Aorta (tissue), 5 donors: ENCODE measurements at places on chromosomes 5 and 9.
A peak's percentile ranks its signal among the peaks of the same experiment; 100 is the strongest.

GRCh38 chr5:64835266-64835665, 66.5 kb downstream of the CWC27 start:
- no peak for DNase-seq

- no peak for DNase-seq
Observed at GRCh38 chr9:94014920-94015319, 59.8 kb upstream of the BARX1 start.

GRCh38 chr5:173642191-173642816, 25.9 kb upstream of the BOD1 start:
- DNase-seq = no peak

GRCh38 chr9:83965350-83966208, 14.4 kb downstream of the HNRNPK start:
- no peak for DNase-seq

- peak; percentile 97 for DNase-seq
Observed at GRCh38 chr5:132103332-132103951, 29.9 kb downstream of the CSF2 start.

- DNase-seq = peak; percentile 83
Observed at GRCh38 chr9:93116072-93116961, 17.7 kb downstream of the NINJ1 start.

GRCh38 chr5:13866792-13867191, 77.7 kb downstream of the DNAH5 start:
- no peak for DNase-seq

DNA sequence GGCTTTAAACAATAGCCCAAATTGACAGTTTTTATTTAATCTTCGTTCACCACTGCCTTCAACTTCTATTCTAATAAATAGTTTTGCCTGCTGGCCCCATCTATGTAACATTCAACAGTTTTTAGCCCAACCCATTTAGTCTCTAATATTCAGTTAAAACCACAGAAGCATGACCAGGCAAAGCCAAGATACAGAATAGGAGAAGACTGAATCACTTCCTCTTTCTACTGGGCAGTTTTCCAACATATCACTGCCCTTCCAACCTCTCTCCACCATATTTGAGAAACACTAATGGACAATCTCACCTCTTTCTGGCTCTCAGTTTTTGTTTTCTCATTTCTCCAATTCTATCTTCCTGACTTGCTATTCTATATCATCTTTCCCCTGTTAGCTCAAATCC, 352.9 kb downstream of the DNAH5 start:
- DNase-seq = no peak

- no peak for DNase-seq
Observed at GRCh38 chr5:157300564-157300963, 34.6 kb downstream of the CYFIP2 start.

DNA sequence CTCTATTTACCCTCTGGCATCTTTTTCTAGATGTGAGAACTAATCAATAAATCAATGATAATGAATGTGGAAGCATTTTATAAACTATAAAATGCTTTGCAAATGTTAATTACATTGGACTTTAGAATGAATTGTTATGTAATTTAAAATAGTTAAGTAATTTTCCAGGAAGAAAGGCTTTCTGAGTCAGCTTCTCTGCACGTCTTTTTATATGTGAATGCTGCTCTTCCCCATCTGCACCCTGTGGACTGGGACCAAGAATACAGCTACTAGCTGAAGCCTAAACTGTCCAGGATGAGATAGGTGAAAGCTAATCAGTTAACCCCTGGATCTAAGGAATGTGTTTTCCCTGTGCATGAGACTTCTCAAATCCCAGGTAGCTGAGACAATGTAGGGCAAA, 292.9 kb downstream of the NR3C1 start:
- no peak for DNase-seq

GRCh38 chr5:92552206-92553160, 1028.5 kb downstream of the NR2F1-AS1 start:
- DNase-seq = no peak

GRCh38 chr5:146751781-146752401, 126.7 kb downstream of the PPP2R2B start:
- DNase-seq = peak; percentile 52

DNA sequence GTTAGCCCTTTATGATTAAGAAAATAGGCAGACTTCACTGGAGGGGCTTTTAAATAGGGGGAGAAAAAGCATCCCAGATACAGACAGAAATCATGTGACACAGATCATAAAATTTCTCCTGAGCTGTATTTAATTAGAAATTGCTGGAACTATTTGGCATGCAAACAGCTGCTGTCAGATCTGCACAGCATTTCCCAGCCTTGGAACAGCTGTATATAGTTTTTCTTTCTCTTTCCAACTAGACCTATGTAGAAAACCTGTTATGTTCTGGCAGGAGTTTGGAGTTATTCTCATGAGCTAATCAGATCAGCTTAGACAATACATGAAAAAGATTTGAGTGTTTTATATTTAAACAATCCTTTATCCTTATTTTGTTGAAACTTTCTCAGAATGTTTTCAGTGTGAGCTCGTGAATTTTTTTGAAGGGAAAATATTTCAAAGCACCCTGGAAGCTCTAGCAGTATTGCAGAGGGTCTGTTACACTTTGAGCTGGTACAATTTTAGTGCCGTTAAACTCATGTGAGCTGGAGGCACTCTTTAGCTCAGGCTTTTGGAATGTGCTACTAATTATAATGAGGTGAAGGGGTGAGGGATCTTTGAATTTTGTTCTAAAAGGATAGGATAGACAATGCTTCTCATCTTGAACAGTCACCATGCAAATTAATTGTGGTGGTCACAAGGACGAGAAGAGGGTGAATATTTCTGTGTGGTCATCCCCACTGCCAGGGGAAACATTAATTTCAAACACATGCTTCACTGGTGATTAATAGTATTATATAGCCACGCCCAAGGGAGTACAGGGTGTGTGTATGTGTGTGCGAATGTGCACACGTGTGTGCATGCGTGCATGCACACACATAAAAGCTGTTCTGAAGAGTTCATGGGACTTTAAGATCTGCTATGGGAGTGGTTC, 239.4 kb upstream of the FBXL7 start:
- DNase-seq = no peak

DNA sequence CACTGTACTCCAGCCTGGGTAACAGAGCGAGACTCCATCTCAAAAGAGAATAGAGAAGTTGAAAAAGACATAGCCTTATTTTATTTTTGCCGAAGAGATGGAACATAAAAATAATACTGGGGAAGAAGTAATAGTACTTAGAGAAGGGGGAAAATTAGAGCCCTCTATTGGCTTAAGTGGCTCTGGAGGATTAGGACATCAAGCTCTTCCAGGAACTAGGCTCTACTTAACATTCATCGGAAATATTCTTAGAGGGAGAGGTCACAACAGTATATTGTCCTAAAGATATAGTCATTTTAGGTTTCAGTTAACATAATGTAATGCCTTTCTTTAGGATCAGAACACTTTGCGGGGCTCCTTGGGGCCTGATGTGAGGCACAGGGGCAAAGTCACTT, 86.0 kb upstream of the PLPP1 start:
- no peak for DNase-seq

DNA sequence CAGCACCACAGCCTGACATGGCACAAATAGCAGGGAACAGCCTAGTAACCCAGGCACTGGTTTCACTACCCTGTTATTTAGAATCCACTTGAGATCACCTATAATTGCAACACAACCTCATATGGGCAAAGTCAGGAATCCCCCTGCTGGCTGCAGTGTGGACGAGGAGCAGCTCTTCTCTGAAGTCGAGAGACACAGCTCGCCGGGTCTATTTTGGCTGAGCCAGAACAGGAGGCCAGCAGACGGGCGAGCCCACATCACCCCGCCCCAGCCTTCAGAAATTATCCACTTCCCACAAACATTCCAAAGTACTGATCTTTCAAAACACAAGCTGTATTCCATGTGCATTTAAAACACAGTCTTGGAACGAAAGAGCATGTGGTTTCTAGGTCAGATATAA, 179.0 kb downstream of the ROR2 start:
- DNase-seq = peak; percentile 72

GRCh38 chr5:139381837-139382761, 998 bp downstream of the SLC23A1 start:
- no peak for DNase-seq

DNA sequence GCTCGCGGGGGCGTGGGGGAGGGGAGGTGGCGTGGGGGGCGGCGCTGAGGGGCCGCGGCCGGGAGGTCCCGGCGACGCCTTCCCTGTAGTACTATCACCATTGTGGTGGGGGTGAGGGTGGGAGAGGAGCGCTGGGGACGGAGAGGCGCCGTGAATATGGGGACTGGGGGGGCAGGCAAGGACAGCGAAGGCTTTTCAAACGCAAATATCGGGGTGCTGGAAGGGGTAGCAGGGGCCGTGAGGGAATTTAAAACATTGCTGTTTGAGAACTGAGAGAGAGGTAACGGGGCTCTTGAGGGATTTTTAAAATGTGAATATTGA, 427 bp downstream of the RBM27 start:
- no peak for DNase-seq

GRCh38 chr9:70607926-70608325, 193.5 kb upstream of the KLF9 start:
- peak; percentile 63 for DNase-seq

- DNase-seq = no peak
Observed at GRCh38 chr5:127671218-127671617, 22.3 kb downstream of the CTXN3 start.

- DNase-seq = no peak
Observed at GRCh38 chr5:24624872-24625271, 19.9 kb downstream of the CDH10 start.
